ENCODE measurements at places on chromosomes 1 and 21.

DNA sequence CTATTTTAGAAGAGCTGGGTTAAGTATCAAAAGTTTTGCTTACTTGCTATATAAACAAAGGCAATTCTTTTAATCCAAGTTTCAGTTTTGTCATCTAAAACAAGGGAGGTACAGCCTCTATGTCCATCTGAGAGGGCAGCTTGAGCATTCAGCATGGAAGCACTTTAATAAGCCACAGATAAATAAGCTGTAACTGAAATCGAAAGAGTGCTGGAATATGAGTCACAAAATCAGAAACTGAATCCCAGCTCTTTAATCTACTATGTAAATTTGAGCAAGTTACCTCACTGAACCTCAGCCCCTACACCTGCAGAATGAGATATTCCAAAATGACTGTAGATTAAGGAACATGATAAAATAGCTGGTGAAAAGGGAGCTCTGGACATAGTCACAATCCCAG is 80.0 kb upstream of the HP1BP3 start:
- DNase-seq: no peak

DNA sequence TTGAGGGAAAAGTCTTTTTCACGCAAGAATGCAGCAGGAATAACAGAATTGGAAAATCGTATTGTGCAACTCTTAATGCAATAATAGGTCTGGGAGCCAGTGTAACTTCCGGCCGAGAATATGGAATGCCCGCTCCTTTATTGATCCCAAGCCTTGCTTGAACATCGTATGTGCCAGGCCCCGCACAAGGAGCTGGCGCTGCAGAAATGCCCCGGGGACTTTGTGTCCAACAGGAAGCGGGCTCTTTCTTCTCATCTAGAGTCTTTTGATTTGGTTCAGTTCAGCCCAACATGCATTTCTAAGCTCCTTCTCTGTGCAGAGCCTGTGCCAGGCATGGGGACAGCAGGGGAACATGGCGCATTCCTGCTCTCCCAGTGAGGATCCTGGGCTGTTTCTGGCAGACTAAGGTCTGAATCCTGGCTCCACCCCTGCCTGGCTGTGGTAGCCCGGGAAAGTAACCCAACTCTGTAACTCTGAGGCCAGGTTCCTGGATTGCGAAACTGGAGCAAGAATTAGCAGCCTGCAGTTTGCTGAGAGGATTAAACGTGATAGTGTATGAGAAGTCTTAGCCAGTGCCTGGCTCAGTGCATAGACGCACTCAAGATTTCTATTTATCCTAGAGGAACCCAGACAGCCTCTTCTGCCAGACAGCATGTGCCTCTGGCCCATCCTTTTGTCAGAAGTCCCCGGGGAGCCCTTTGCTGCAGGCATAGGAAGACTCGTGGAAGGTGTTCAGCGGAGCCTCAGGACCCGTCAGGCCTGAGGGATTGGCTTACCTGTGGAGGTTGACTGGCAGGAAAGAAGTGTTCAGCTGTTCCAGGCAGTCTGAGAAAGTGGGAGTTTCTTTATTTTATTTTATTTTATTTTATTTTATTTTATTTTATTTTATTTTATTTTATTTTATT is 987 bp upstream of the CDCP2 start:
- DNase-seq: no peak

- no peak for DNase-seq
These were observed 19.7 kb downstream of the ACBD6 start for GRCh38 chr1:180482425-180483275.

DNA sequence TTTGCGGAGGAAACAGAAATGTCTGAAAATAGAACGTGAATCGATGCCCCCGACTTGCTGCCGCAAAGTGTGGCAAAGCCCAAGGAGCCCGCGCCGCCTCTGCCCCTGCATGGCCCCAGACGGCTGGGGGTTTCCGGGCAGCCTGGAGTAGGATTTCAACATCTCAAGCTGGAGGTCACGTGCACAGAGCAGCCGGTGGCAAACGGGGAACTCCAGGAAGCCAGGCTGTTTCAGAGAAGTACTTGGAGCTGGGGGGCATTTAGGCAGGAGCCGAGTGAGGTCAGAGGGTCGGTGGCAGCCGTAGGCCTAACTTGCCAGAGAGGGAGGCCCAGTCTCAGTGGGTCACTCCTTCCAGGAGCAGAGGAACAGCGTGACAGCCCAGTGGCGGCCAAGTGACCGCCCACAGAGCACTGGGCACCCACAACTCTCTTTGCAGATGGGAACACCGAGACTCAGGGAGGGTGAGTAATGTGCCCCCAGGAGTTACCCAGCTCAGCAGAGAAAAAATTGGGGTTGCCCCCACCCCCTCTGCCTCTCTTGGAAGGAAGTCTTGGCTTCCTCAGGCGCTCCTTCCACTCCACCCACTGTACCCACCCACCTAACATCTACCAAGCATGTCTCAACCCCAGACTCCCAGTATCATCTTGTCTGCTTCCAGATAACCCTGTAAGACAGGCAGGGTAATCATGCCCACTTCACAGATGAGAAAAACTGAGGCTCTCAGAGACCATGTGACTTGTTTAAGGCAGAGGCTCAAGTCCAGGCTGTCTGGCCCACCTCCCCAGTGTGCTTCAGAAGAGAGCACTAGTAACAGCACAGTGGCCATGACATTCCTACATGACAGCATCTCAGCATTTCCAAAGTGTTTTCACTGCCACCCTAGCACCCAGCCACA is 179.4 kb downstream of the HIVEP3 start:
- DNase-seq: peak; percentile 93

GRCh38 chr1:242449661-242450060 is 74.8 kb downstream of the PLD5 start:
- no peak for DNase-seq

- no peak for DNase-seq
These were observed 7.8 kb upstream of the LAD1 start for GRCh38 chr1:201406831-201407406.

GRCh38 chr1:14135070-14135469 is 435.1 kb downstream of the PRDM2 start:
- no peak for DNase-seq

- no peak for DNase-seq
These were observed 40.9 kb downstream of the L1TD1 start for GRCh38 chr1:62235576-62235975.

DNA sequence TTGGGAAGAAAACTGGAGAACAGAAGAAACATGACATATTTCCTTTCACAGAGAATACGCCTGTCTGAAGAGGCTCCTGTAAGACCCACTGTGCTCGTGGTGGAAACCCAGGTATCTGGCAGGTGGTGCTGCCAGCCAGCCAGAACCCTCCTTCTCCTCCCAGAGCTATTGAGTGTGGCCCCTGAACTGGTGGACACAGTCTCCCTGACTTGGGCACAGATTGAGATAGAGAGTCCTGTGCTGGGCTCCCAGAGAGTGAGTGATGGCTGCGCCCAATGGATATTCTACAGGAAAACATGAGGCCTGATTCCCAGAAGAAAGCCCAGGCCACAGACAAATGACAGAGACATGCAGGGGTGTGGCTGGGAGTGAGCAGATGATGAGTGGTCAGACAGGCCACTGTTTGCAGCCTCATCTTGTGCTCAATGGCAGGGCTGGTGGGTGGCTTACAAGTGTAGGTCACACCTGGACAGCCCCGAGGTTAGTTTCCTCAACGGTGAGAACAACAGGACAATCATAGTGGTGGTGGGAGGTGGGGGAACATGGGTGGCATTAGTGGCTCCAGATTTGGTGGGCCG is 127.9 kb downstream of the PTPRU start:
- no peak for DNase-seq

GRCh38 chr1:204419064-204419403 is 7.4 kb upstream of the PPP1R15B start:
- no peak for DNase-seq

- no peak for DNase-seq
These were observed 367.5 kb upstream of the C1orf174 start for GRCh38 chr1:4267381-4268261.

DNA sequence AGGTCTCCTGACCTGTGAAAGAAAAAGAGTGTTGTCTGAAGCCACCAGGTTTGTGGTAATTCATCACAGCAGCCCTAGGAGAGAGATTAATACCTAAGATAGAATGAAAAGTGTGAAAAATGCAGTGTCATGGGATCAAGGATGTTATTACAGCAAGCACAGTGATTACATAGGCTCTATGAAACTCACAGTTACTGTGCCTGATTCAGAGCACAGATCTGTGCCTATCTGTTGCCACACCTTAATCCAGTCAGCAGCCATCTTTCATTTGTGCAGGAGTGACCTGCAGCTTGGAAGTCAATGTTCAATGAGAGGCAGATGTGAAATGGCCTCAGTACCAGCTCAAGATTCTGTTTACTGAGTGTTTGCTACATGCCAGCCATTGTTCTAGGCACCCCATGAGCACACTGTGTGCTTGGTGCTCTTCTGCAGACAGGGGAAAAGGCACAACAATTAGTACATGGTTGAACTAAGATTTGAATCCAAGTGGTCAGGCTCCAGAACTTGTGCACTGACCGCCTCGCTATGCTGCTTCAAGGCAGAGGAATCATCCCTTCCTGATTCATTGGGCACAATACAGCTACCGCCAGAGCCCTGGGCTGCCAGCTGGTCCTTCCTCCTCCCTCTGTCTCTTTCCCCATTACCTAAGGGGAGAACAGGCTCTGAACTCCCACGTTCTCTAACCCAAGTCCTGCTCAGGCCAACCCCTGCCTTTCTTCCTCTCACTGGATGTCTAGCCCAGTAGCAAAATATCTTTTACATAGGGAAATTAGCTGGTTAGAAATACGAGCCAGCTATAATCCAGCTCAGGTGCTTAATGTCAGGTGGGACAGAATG is 56.3 kb upstream of the NEK2 start:
- no peak for DNase-seq

DNA sequence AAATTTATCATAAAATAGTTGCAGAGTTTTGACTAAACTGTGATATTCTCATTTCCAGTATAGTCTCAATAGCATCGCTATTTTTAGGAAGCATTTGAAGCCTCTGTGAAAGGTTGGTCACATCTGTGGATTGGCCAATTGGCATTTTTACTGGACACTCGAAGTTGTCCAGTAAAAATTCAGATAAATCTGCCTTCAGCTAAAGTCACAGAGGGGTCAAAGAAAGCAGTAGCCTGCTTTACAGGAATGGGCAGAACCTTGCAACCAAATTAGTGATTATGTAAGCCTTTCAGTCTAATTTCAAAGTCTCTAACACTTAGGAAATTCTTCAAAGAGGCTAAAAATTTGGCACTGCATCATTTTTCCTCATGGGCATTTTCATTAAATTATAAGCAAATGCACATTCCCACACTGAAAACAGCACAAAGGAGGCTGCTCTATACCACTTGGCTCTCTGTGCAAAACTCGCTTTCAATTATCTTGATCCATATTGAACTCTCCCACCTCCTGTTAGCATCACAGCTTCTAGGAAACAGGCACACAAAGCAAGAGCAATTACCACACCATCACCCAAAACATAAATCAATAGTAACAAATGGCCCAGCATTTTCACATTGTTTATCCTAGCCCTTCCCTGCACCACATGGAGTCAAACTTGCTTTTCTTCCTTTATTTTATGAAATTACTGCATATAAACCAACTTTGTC is 318.5 kb upstream of the DUSP10 start:
- no peak for DNase-seq
